ENCODE measurements at places on chromosomes 11 and 22.

DNA sequence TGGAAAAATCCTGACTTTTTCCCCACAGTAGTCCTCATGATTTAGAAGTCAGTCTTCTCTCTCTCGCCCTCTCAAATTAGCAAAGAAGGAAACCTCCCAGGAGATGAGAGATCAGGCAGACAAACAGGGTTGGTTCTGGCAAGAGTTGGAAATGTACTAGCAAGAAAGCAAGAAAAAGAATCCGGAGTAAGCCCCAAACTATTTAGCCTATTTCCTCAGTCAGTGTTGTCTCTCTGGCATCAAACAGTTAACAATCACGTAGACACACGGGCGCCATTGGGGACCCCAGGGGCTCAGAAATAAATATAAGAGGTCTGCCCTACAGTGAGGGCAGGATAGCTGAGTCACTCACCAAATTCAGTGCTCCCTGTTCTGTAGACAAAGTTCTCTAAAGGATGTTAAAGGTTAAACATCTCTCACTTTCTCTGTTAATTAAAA, 4.7 kb downstream of the C11orf52 start:
- DNase-seq = no peak

DNA sequence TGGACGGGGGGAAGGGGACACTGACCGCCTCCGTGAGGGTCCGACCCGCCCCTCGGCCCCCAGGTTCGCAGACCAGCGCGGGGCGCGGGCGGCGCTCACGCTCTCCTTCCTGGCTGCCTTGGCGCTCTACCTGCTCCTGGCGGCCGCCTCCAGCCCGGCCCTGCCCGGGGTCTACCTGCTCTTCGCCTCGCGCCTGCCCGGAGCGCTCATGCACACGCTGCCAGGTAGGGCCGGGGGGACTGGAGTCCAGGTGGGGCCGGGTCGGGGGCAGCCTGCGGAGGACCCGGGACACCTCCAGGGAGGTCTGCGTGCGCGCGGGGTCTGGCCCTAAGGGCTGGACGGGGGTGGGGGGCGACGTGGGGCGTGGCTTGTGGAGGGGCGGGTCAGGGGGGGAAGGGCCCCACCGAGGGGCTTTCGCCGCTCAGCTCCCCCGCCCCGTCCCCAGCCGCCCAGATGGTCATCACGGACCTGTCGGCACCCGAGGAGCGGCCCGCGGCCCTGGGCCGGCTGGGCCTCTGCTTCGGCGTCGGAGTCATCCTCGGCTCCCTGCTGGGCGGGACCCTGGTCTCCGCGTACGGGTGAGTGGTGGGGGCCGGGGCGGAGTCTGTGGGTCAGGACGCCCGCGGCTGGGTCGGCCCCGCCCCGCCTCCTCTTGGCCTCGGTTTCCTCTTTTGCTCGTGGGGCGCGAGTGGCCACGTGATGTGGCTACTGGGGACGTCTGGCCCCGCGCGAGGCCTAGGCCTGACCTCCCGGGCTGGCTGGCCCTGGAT, 19.9 kb downstream of the PHLDA2 start:
- no peak for DNase-seq

- no peak for DNase-seq
These were observed 324.2 kb downstream of the TMEM135 start for GRCh38 chr11:87361891-87362290.

- no peak for DNase-seq
These were observed 1.9 kb downstream of the TMEM134 start for GRCh38 chr11:67466962-67467771.

DNA sequence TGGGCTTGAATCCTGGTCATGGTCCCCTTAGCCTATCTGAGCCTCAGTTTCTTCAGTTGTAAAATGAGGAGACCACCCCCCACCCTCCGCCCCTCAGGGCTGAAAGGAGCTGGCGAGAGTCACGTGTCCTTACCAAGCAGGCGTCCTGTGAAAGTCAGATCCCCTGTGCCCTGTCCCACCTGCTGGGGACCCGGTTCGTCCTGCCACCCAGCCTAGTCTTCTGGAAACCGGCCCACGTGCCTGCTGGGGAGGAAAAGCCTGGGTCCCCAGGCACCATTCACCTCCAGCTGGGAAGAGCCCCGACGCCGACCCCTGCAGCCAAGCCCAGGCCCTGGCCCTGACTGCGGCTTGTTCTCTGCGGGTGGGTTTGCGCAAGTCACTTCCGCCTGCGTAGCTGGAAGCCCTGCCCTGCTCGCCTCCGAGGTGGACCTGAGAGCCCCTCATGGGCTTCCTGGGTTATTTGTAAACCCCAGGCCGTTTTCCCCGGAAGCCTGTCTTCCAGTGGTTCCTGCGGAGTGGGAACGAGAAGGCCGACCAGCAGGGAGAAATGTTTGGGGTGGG, 679 bp upstream of the SSH3 start:
- DNase-seq = no peak

DNA sequence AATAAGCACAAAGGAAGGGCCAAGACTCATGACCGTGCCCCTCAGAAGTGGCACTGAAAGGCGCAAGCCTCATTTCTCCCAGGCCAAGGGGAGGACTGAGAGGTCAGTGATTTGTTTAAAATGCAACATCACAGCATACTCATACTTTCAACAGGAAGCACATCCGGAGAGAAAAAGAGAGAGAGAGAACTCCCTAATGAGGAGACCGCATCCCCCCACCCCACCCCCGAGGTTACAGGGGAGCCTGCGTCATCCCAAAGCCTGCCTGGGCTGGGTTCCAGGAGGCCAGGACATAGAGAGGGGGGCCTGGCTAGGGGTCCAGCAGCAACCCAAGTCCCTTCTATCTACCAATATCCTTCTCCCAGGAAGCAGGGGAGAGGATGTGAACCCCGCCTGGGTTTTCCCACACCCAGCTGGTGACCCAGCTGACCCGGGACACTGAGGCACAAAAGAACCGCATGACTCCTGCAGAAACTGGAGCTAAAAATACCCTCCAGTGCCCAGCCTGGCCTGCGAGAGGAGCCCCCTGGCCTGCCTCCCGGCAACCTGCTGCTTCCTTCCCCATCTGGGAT, 3.8 kb downstream of the CSNK1E start:
- DNase-seq = no peak

GRCh38 chr22:22943521-22944267, 56.1 kb downstream of the IGLL5 start:
- DNase-seq = no peak

GRCh38 chr11:43579171-43579918, 101.2 kb upstream of the HSD17B12 start:
- DNase-seq = no peak

DNA sequence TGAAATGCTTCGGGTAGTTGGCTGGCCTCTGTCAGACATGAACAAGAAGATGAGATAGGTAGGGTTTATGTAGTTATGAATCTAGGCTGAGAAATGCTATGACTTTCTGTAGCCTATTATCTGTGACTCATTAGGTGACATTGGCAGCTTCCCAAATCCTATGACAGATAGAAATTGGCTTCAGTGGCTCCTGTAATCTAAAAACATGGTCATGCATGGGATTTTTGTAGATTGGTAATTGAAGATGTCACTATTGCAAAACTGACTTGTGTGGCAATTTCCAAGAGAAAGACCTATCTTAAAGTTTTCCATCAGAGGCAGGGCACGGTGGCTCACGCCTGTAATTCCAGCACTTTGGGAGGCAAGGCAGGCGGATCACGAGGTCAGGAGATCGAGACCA, 29.4 kb upstream of the GRIK4 start:
- DNase-seq = no peak

DNA sequence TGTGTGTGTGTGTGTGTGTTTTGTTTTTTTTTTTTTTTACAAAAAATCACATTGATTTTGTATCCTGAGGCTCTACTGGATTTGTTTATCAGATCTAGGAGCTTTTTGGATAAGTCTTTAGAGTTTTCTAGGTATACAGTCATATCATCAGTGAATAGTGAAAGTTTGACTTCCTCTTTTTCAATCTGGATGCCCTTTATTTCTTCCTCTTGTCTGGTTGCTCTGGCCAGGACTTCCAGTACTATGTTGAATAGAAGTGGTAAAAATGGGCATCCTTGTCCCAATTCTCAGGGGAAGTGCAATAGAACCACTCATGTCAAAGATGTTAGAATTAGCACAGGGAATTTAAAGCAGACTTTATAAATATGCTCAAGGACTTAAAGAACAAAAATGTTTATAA, 32.6 kb upstream of the PRDM11 start:
- DNase-seq = no peak

DNA sequence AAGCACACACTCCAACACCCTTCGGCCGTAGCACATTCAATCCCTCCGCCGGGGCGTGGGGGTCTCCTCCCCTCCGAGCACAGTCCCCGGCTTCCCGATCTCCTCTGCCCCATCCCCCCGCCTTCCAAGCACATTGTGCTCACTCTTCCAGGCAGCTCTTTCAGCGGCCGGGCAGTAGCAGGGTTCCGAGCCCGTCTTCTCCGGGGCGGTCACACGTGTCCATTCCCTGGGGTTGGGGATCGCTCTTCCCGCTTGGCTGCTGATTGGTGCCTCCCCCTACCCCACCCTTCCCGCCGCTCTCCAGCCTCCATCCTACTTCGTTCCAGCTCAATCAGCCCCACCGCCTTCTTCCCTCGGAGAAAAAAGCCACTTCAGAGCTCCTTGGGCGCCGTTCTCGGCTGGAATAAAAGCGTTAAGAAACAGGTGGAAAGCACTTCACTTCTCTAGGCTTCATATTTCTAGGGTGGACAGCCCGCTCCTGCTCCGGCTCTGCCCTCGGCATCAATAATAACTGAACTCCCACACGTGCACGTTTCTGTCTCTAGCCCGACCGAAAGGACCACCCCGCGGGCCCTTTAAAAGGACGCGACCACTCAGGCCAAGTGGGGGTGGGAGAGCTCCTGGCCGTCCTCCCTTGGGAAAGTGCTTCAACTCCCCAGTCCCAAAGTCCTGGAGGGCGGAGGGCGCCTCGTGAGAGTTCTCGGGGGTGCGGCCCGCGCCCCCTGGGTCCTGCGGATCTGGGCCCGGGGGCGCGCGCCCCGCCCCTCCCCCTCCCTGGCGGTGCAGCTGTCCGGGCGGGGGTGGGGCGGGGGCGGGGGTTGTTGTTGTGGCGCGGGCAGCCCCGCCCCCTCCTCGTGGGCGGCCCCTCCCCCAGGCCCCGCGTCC, 464 bp upstream of the CECR2 start:
- no peak for DNase-seq

DNA sequence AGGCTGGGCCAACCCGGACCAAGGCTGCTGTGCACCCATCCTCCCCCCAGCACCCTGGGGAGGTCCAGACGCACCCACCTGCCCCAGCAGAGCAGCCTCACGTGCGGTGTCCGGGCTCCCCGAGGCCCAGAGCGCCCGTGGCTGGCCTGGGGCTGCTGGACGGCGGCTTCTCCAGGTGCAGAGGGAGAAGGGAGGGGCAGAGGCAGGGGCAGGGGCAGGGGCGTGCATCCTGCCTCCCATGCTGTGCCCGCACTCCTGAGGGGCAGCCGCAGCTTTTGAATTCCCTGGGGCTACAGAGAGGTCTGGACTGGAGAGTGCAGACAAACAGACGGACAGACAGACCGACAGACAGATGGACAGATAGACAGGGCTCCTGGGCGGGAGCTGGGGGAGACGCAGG, 83.6 kb upstream of the PRR5 start:
- no peak for DNase-seq

- no peak for DNase-seq
These were observed 21.0 kb upstream of the ADSL start for GRCh38 chr22:40325315-40325714.

DNA sequence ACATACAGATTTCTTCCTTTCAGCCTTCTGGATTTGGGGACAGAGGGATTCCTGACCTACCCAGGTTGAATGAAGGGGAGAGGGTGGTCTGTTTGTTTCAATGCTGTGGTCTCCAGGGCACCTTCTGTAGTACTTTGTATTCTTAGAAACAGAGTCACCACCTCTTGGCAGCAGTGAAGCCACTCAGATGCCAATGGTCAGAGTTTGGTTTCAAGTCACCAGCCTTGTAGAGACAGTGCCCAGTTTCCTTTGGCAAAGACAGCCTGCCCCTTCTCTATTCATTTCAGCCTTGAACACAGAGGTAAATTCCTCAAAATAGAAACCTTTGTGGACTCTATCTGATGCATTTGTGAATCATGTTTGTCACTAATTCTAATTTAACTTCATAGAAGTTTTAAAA, 111.7 kb upstream of the RASSF10 start:
- DNase-seq = no peak

DNA sequence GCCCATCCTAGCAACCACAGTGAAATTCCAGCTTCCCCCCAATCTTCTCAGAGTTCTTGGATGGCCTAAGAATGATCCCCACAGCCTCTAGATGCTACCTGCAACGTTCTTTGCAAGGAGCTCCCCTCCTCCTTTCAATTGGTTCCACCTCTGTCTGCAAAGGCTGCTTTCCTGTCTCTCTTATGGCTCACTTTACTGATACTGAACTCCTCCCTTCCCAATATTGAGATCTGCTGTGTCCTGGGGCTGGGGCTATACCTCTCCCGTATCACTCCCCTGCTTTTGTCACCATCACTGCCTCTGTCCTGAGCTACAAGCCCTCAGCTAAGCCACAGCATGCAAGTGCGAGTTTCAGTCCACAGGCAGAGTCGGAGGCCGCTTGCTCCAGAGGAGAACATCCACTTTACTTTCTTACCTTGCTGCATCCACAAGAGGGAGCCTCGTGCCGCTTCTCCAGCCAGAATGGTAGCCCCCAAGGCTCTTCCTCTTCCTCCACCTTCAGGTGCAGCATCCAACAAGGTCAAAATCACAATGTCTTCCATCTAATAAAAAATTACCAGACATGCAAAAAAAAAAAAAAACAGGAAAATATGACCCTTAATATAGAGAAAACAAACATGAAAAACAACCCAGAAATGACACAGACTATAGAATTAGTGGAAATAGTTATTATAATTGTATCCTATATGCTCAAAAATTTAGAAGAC, 48.6 kb upstream of the TMEM45B start:
- DNase-seq = no peak

DNA sequence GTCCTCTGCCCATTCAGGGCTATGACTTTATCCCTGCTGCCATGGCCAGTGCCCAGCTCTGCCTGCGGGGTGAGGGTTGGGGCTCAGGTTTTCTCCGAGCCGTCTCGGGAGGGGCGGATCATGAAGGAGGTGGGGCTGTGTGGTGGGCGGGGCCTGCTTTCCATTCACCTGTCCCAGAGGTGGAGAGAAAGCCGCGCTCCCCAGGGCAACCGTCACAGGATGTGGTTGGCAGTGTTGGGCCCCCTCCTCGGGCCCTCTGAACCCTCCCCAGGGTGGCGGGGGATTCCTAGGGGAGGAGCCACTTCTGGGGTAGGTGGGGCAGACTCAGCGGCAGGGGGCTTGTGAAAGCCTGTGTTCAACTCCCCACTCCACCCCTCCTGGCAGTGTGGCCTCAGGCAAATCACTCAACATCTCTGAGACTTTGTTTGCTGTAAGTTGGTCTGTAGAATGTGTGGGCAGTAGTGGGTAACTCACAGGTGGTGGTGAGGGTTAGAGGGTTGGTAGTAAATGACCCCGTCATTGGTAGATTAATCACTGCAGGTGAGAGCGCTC, 50.3 kb downstream of the CD6 start:
- peak; percentile 50 for DNase-seq

GRCh38 chr22:17946662-17947367, 77.5 kb downstream of the MICAL3 start:
- DNase-seq = no peak
